GM13976 (cell line): ENCODE measurements at places on chromosomes 1 and 21.
A peak's percentile ranks its signal among the peaks of the same experiment; 100 is the strongest.

DNA sequence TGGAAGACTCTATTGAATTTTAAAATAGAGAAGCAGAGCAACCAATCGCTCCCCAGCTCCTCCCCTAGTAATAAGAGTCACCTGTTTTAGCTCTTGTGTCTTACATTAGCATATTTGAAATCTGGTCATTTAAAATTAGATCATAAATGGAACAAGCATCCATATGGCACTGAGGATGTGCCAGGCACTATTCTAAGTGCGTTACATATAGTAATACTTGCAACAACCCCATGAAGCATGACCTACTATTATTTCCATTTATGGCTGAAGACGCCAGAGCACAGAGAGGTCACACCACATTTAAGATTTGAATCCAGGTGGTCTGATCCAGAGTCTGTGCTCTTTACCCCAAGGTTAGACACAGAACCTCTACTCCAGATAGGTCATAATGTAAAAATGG, 82.0 kb upstream of the HIVEP3 start:
- no peak for DNase-seq

- DNase-seq, result no peak
Measured at GRCh38 chr1:158071138-158071537, 77.7 kb downstream of the KIRREL1 start.

- no peak for DNase-seq
Measured at GRCh38 chr1:224067621-224068457, 46.1 kb upstream of the FBXO28 start.

DNA sequence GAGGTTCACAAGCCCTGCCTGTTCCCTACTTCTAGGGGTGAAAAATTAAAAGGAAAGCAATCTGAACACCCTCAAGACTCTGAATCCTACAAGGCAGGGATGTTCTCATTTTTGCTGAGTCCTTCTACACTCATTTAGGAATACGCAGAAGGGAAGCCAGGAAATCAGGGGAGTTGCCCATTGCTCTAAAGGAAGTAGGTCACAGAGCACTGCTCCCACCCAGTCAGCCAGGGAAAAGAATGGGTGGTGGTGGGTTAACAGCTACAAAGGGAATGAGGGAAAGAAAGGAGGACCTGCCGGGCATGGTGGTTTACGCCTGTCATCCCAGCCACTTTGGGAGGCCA, 2.4 kb upstream of the CTTNBP2NL start:
- no peak for DNase-seq

GRCh38 chr1:84582802-84583587, 8.8 kb upstream of the CTBS start:
- no peak for DNase-seq

- DNase-seq, result no peak
Measured at GRCh38 chr1:60692031-60692430, 390.3 kb upstream of the NFIA start.

DNA sequence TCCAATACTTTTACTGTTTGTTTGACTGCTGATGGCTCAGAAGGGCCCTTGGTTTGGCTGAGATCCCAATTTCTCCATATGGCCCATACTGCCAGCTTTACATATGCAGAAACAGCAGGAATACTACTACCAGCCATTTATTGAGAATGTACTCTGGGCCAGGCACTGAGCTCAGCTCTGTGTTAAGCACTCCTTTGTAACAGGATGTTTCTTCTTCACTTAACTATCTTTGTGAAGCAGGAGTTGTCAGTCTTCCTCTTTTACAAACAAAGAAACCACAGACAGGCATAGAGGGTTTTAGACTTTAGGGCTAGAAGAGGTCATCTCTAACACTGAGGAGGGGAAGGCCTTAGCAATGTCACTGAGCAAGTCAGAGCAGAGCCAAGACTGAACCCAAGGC, 8.3 kb downstream of the HMGCL start:
- no peak for DNase-seq

GRCh38 chr1:161427733-161428516, 60.2 kb upstream of the CFAP126 start:
- peak; percentile 58 for DNase-seq

DNA sequence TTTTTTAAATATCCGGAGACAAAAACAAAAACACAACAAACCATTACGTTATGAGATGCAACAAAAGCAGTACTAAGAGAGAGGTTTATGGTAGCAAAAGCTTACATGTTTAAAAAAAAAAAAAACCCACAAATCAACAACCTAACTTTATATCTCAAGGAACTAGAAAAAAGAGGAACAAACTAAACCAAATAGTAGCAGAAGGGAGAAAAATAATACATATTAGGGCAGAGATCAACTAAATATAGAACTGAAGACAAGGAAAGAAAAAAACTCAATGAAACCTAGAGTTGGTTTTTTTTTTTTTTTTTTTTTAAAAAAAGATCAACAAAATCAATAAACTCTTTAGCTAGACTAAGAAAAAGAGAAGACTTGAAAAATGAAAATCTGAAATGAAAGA, 34.9 kb downstream of the ZNF644 start:
- DNase-seq, result no peak

DNA sequence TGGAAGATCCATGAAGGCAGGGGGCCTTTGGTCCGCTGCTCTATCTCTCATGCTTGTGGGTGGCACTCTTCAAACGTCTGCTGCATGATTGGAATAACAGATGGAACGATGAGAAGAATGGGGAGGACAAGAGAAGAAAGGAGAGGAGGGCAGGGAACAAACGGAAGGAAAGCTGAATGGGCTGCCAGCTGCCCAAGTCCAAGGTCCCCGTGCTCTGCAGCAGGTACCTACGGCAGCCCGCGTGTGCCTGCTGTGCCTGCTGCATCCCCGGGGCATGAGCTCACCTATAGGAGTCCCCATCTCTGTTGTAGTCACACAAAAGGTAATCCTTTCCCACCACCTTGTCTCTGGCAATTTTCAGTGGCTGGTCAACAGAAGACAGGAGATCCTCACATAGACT, 73.1 kb downstream of the SLC66A1 start:
- DNase-seq, result no peak

DNA sequence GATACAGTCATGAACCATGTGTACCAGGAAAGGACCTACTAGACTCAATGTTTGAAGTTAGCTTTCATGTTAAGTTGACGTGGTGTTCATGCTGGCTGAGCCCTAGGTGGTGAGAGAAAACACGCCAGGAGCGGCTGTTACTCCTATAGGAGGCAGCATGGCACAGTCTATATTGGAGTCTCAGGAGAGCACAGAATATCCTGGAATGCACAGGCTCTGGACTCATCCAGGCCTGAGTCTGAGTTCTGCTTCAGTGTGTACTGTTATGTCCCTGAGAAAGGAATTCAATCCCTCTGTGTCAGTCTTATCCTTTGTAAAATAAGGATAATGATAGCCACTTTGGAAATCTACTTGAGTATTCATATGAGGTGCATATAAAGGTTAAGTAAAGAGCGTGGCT, 41.2 kb downstream of the DPT start:
- no peak for DNase-seq

DNA sequence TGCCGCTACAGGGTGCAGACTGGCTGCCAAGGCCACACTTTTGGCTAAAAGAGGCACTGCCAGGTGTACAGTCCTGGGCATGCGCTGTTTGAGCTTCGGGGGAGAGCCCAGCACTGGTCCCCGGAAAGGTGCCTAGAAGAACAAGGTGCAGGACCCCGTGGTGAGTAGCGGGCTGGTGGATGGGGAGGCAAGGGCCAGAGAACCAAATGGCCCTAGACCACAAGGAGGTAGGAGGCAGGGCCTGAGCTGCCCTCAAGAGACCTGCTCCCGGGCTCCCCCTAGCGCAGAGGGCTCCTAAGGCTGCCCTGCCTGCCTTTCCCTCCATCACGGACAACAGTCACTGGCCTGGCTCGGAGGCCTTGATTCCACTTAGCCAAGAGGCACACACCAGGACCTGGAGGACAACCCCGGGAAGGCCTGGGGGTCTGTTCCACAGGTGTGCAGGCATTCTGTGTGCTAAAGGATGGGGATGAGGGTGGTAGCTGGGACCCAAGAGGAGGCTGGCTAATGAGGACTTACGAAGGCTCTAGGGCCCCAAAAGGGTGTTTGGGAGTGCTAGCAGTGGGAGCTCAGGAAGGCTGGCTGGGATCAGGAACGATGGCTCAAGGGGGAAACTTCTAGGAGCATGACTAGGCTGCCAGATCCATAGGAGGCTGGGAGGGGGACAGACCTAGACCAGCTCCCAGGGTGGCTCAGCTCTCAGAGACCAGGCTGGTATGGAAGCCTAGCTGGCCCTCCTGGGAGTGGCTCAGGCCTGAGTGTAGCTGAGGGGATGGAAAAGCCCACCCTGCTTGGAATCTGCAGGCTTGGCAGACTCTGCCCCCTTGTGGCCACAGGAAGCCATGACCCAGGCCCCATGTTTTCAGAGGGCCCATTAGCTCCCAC, 742 bp downstream of the ARTN start:
- peak; percentile 90 for DNase-seq

DNA sequence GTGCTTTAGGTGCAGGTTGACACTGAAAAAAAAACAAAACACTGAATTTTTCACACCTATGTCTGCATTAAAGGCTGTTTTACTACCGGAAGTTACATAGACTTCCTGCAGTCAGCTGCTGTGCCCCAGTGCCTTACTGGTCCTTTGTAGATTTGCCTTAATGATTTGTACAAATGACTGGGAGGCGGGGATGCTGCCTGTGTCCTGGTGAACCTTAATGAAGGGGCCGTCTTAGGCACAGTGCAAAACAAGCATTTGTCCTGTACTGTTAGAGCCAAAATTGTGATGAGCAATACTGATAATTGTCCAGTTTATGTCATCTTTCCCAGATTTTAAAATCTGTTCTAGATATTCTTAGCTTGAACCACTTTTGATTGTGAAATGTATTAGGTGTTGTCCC, 90.9 kb upstream of the PGD start:
- no peak for DNase-seq

- DNase-seq, result no peak
Measured at GRCh38 chr1:57431400-57431799, 7.5 kb upstream of the DAB1 start.

GRCh38 chr1:9542430-9542829, 3.2 kb downstream of the SLC25A33 start:
- no peak for DNase-seq

DNA sequence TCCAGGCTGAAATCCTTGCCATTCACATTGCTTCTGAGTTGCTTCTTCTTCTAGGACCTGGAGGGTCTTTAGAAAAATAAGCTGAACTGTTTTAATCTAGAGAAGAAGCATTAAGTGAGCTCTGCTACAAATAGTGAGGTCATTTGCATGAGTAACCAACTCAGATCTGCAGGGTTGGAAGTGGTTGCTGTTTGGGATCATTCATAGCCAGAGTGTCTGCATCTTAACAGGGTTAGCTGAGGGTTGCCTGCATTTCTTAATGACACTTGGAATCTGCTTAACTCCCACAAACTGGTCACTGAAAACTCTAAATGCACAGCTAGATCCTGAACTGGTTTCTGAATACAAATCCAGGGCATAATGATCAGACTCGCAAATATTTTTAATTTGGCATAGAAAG, 9.9 kb downstream of the CNIH3 start:
- DNase-seq, result no peak

DNA sequence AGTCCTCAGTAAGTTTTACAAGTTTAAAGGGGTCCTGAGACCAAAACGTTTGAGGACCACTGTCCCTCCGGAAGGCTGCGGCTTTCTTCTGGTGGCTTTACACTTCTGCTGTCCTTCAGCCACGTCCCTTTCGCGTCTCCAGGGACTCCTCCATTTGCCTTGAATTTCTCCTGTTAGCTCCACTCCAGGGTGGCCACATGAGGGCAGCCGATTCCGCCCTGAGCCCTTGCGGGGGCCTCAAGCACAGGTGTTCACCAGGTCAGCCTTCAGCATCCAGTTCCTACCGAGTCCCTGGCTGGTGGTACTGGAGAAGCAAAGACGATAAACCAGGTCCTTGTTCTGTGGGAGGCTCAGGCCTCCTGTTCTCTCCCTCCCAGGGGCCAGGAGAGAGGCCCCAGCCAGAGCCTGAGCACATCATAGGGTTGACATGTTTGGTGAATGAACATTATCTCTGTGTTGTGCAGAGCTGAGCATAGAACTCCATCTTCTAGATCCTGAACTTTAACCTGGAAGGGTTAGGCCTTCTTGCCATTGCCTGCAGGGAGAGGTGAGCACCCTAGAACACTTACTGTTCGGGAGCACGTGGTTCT, 27.4 kb upstream of the COQ8A start:
- peak; percentile 76 for DNase-seq

DNA sequence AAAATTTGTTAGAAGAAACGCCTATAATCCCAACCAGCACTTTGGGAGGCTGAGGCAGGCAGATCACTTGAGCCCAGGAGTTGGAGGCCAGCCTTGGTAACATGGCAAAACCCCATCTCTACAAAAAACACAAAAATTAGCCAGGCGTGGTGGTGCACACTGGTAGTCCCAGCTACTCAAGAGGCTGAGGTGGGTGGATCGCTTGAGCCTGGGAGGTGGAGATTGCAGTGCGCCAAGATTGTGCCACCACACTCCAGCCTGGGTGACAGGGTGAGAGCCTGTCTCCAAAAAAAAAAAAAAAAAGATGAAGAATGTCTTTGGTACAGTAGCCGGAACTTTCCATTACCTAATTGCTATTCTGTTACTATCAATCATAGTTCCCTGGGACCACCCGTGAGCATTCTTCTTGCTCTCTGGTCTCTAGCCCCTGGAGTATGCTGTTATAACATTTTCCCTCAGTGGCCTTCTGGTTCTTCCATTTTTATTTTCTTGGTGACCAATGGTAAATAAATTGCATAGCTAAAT, 43.4 kb downstream of the WASF2 start:
- DNase-seq, result no peak

GRCh38 chr1:93816970-93817678, 61.9 kb downstream of the DNTTIP2 start:
- DNase-seq, result no peak

DNA sequence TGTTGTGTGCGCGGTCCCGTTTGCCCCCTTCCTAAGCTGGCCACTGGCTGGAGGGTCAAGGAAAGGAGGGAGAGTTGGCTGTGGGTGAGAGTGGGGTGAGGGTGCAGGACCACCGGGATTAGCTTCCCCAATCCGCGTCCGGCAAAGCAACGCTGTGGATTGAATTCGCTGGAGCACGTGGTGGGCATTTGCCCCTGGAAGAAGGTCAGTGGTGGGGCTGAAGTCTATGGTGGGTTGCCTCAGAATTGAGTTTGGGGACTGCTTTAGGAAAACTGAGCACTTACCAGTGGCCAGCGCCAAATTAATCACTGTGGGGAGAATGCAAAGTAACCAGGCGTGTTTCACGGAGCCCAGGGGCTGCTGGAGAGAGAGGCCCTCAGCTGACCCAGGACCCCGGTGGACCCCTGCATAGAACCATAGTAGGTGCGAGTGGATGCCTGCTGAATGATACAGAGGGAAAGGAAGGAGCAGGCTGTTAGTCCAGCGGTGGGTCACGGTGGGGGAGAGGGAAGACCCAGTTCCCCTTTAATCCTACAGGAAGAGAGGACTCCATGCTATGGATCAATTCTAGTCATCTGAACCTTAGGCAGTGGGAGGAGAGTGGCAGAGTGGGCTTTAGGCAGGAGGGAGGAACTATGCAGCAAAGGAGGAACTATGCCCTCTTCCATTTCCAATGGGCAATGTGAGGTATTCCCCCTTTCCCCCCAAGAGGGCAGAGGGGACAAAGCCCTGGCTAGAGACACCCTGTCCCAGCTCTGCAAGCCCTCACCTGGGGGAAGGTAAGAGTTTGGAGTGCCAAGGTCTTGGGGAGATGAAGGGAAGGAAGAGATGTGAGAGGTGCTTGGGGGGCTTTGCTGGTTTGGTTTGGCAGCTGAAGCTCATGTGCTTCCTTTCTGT, 1.2 kb downstream of the TNFRSF8 start:
- DNase-seq, result no peak
